Adipocyte (in vitro differentiated cells): ENCODE measurements at places on chromosomes 12 and 14.

DNA sequence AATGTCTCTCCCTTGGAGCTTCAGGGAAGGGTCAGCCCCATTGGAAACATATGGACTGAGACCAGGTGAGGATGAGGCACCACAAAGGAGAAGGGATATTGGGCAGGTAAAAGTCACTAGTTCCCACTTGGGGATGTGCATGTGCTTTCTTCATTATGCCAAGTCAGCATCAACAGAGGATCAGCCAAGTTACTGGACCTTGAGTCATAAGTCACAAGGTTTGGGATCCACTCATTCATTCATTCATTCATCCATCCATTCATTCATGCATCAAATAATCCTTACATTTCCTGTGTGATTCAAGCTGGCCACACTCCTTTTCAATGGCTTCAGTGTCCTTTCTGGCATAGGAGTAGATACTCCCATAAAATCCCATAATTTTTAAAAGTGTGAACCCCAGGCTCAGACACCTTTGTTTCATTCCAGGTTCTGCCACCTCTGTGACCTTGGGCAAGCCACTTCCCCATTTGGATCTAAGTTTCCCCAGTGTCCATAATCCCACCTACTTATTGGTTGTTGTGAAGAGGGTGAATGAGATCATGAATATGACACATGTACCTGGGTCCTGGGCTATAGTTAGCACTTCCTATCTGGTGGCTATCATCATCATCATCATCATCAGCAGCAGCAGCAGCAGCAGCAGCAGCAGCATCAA lies 162.1 kb upstream of the LHX5 start:
- no peak for DNase-seq

DNA sequence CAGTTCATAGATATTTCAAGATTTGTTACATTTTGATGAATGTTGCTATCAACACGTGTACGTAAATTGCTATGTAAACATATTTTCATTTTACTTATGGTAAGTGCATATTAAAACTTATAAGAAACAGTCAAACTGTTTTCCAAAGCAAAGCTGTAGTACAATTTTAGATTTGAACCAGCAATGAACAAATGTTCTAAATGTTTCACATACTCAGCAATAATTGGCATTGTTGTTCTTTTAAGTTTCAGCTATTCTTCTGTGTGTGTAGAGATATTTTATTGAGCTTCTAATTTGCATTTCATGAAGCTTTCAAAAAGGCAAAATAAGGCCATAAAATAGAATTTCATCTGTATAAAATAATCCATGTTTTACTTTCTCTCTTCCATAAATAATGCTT lies 1433.2 kb downstream of the LRFN5 start:
- no peak for DNase-seq

GRCh38 chr14:54549862-54550261 lies 17.1 kb upstream of the SAMD4A start:
- DNase-seq, result peak; percentile 35

GRCh38 chr12:132419631-132420246 lies 70.2 kb upstream of the FBRSL1 start:
- peak; percentile 50 for DNase-seq

DNA sequence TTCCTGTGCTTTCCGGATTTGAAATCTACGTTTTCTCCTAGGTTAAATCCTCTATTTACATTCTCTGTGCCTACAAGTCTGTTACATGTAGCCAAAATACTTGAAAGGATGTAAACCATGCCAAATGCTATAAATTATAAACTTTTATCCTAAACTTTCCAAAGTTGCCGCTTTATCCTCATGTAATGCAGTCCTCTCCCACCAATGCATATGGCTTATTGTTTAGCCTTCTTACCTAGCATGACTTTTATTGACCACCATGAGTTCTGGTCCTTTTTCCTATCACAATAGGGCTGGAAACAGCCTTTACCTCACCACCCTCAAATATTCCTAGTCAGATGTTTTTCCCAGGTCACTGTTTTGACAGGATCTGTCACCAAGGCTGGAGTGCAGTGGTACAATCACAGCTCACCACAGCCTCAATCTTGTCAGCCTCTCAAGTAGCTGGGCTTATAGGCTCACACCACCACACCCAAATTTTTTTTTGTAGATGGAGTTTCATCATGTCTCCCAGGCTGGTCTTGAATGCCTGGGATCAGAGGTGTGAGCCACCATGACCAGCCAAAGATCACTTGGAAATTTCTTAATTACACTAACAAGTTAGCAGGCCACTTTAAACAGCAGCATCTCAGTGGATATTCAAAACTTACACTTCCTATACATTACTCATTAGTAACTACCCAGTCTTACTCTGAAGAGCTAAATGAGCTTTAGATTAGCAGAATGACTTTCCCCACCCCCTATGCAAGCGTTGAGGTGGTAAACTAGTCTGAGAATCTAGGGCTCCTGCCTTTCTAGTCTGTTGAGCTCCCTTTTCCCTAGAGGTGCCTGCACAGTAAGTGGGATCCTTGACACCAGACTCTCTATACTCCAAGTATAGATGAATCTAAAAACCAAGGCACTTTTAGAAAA lies 4.1 kb downstream of the TUBA1B start:
- DNase-seq, result no peak

DNA sequence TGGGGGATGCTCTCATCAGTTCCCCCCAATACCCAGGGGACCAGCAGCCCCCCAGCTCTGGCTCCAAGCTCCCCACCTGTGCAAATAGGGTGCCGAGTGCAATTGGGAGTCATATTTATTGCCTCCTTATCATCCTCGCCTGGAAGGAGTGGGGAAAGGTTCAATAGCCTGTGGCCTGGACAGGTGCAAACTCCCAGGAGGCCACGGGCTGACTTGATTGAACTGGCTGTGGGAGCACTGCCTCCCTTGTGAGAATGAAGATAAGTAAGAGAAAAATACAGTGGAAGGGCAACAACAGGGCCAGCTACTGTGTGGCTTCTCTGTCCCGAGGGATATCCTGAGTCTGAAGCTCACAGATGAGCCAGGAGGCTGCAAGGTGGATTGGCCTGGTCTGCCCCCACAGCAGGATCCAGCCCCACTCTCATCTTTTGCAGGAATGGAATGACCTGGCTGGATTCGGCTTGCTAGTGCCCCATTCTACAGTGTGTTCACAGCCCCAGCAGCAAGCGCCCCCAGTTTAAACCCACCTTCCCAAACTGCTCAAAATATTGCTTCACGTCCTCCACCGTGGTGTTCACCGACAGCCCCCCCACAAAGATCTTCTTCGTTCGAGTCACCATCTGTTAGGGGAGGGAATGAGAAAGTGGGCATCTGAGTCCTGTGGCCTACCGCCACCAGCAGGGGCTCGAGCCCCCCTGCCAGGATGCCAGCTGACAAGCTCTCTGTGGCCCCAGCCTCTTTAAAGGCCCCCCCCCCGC lies 6.3 kb downstream of the MSI1 start:
- no peak for DNase-seq

- DNase-seq, result no peak
These were observed 15.7 kb upstream of the CRY1 start for GRCh38 chr12:107108995-107109508.

GRCh38 chr12:3216726-3217682 lies 139.8 kb downstream of the TSPAN9 start:
- DNase-seq, result peak; percentile 40

GRCh38 chr12:10867381-10867780 lies 16.7 kb downstream of the PRH1 start:
- no peak for DNase-seq

DNA sequence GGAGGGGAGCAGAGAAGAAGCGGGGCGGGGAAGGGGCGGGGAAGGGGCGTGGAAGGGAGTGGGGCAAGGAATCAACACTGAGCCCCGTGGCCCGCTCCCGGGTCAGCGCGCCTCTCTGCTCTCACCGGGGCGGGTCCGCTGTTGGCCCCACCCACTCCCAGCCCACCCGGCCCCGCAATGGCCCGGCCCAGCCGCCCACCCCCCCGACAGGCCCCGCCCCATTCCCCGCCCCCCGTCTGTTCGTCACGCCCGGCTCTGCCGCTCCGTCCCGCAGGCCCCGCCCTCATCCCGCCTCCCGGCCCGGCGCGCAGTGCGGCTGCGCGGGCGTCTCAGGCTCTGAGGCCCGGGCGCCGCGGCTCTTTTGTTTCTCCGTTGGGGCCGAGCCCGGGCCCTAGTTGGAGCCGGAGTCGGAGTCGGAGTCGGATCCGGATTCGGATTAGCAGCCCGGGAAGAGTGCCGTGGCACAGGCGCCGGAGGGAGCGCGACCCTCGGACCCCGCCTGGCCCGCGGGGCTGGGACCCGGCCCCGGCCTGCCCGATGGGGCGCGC lies at the start of gene ULK1:
Gene ULK1 (plus strand): TSS at position 310 of the 548 bp plus-strand sequence. CDS start 380 bp downstream, outside the sequence.
- DNase-seq, result peak; percentile 96
